Large intestine (tissue), 12 donors: ENCODE measurements at places on chromosomes 2 and 18.

GRCh38 chr2:180759631-180760030, 220.8 kb upstream of the UBE2E3 start:
- no peaks in the 10 kb centered on the region for H3K36me3 ChIP-seq

DNA sequence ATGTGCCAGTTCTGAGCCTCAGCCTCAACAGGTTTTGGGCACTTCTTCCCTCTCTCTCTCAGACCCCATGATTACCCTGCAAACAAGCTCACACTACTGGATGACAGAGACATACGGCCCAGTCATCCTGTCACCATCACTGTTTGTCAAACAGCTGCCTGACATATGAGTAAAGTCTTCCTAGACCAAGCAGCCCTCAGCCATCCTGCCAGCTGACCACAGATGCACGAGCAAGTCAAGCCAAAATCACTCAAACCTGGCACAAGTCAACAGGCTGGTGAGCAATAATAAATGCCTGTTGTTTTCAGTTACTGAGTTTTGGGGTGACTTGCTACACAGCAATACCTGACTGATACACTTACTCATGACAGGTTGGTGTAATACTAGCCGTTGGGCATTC, 75.5 kb upstream of the KLF7 start:
- H3K36me3 ChIP-seq, result no peaks in the 10 kb centered on the region
- H3K27ac ChIP-seq, result no peak overlapping the region
- H3K27me3 ChIP-seq, result peaks cover 4% of the 10 kb centered on the region

DNA sequence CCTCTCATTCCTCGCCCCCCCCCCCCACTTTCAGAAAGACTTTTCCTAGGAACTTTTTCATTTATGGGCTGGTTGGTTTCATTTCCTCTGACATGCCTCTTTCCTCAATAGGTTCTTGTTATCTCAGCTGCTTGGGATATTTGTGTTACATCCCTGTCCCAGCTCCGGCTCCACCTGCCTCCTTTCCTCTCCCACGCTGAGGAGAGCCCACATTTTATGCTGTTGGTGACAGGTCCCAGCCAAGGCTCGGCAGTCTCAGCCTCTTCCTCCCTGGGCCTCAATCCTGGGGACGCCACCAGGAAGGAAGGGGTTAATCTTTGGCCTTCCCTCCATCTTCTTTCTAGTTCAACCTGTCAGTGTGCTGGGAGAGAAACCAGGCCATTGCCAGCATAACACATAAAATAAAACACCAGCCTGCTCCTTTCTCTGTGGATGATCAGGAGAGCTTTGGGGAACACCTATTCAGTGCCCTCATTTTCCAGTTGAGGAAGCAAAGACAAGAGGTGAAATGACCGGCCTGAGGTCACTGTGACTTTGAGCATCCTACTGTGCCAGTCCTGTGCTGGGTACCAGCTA, 216.9 kb upstream of the TNP1 start:
- no peaks in the 10 kb centered on the region for H3K4me1 ChIP-seq
- no peak for DNase-seq
- no peak overlapping the region for H3K27ac ChIP-seq
- no peak overlapping the region for H3K4me3 ChIP-seq
- H3K36me3 ChIP-seq, result no peaks in the 10 kb centered on the region
- H3K27me3 ChIP-seq, result no peaks in the 10 kb centered on the region

DNA sequence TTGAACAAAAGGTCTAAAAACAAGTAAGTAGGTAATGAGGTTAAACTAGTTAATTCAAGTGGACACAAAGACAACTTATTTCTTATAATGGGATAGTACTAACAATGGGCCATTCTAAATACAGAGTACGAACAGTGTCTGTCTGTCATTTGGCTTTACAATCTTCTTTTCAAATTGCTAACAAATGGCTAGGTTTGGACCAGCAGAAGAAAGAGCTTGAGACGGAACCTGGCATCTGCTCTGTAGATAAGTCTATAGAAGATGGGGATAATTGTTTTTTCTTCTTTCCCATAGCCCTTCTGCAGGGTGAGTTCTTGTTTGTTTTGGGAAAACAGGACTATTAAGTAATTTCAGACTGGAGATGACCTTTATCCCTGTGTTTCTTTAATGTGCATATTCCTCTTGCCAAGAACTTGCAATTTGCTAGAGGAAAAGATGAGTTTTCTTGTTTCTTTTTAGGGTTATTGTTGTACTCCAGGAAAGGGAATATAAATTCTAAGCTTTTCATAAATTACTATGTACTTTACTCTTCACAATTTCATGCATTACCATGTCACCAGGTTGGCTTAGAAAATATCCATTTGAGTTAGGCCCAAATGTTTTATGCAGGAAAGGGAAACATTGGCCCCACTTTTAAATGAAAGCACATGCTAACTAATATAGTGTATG, 500.5 kb upstream of the SYT4 start:
- no peak overlapping the region for H3K27ac ChIP-seq
- no peak for DNase-seq
- H3K27me3 ChIP-seq, result no peaks in the 10 kb centered on the region
- no peaks in the 10 kb centered on the region for H3K4me1 ChIP-seq
- H3K36me3 ChIP-seq, result no peaks in the 10 kb centered on the region
- H3K4me3 ChIP-seq, result no peak overlapping the region

DNA sequence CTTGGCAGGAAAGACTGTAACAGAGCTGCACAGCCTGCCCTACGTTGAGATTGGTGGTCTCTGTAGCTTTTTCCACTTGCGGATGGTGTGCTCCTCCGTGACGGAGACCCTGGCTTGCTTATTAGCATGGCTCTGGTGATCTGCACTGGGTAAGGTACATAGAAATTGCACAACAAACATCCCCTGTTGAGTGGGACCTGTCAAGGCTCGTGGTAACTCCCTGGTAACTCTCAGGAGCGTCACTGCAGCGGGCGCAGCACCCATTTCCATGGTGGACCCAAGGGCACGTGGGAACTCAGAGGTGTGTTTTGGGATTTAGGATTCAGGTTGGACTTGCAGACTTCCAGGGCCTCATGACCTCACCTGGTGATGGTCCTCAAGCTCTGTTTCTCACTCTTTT, 1.1 kb downstream of the TRAF3IP1 start:
- H3K4me1 ChIP-seq, result peaks cover 5% of the 10 kb centered on the region
- H3K27me3 ChIP-seq, result no peaks in the 10 kb centered on the region
- H3K36me3 ChIP-seq, result peaks cover 15% of the 10 kb centered on the region
- no peak for DNase-seq
- no peak overlapping the region for H3K27ac ChIP-seq

GRCh38 chr2:98479959-98480524, 35.4 kb downstream of the INPP4A start:
- H3K4me1 ChIP-seq, result peaks cover 8% of the 10 kb centered on the region
- peak; percentile 32 for DNase-seq
- H3K4me3 ChIP-seq, result no peak overlapping the region
- no peak overlapping the region for H3K27ac ChIP-seq
- H3K27me3 ChIP-seq, result no peaks in the 10 kb centered on the region

GRCh38 chr2:54422072-54422581, 34.0 kb upstream of the SPTBN1 start:
- no peaks in the 10 kb centered on the region for H3K36me3 ChIP-seq
- H3K4me3 ChIP-seq, result no peak overlapping the region
- no peaks in the 10 kb centered on the region for H3K4me1 ChIP-seq

DNA sequence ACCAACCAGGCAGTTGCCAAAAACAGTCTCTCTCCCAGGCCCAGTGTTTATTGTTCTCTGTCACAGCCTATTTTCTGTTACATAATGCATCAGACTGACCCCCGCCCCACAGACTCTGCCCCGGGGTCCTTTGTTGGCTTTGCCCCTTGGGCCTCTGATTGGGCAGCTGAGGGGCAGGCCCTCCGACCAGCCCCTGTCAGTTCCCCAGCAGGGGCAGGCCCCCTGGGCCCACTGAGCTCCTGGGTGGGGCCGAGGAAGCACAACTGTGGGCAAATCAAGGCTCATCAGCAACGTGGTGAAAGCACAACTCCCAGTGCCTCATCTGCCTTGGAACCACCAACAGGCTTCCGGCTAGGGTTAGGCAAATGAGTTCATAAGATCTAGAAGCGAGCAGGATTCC, 160.1 kb upstream of the MYCN start:
- H3K4me3 ChIP-seq, result no peak overlapping the region
- peaks cover 13% of the 10 kb centered on the region for H3K27me3 ChIP-seq
- DNase-seq, result no peak
- peaks cover 14% of the 10 kb centered on the region for H3K4me1 ChIP-seq
- H3K27ac ChIP-seq, result no peak overlapping the region

- peak overlapping the region; percentile 91 for H3K27ac ChIP-seq
- H3K36me3 ChIP-seq, result no peaks in the 10 kb centered on the region
- peaks cover 78% of the 10 kb centered on the region for H3K4me1 ChIP-seq
- H3K27me3 ChIP-seq, result no peaks in the 10 kb centered on the region
- peak; percentile 78 for DNase-seq
Observed at GRCh38 chr2:9765611-9766531, 77.4 kb upstream of the TAF1B start.

- H3K27ac ChIP-seq, result no peak overlapping the region
- H3K4me1 ChIP-seq, result no peaks in the 10 kb centered on the region
- H3K36me3 ChIP-seq, result no peaks in the 10 kb centered on the region
- no peaks in the 10 kb centered on the region for H3K27me3 ChIP-seq
- no peak for DNase-seq
Observed at GRCh38 chr2:164368896-164369295, 252.4 kb downstream of the GRB14 start.

DNA sequence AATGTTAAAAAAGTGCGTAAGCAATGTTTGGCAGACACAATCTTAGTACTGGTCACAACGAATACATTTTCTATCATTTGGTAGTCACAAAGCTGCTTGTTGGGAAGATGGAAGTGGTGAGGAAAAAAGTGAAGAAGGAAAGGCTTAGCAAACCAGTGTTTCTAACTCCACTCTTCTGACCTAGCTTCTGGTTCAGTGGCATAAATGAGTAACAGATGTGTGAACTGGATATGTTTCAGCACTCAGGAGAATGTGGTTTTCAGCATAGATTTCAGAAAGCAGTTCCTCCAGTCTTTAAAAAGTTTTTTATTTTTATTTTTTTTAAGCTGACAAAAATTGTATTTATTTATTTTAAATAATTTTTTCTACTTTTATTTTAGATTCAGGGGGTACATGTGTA, 357.1 kb downstream of the CPS1 start:
- no peaks in the 10 kb centered on the region for H3K27me3 ChIP-seq
- H3K4me3 ChIP-seq, result no peak overlapping the region
- H3K36me3 ChIP-seq, result no peaks in the 10 kb centered on the region
- no peaks in the 10 kb centered on the region for H3K4me1 ChIP-seq
- H3K27ac ChIP-seq, result no peak overlapping the region

- DNase-seq, result peak; percentile 70
- H3K27me3 ChIP-seq, result no peaks in the 10 kb centered on the region
- H3K36me3 ChIP-seq, result no peaks in the 10 kb centered on the region
- peaks cover 15% of the 10 kb centered on the region for H3K4me1 ChIP-seq
- no peak overlapping the region for H3K4me3 ChIP-seq
- H3K27ac ChIP-seq, result peak overlapping the region; percentile 13
Observed at GRCh38 chr2:173970516-173970924, 5.3 kb upstream of the SP3 start.

DNA sequence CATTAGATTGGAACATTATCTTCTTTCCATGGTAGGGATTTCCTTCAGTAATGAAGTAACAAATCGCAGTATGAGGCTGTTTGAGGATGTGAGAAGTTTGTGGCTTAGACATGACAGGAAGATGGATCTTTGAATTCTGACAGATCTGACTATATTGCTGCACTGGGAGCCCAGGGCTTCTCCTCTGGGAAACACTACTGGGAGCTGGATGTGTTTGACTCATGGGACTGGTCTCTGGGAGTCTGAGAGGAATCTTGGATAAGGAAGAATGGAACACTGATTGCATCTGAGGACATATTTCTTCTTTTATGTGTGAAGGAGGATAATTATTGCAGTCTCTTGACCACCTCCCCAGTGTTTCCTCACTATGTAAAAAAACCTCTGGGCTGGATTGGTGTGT, 77.2 kb upstream of the ST6GAL2 start:
- H3K36me3 ChIP-seq, result no peaks in the 10 kb centered on the region
- no peak for DNase-seq
- no peaks in the 10 kb centered on the region for H3K27me3 ChIP-seq
- H3K27ac ChIP-seq, result no peak overlapping the region

DNA sequence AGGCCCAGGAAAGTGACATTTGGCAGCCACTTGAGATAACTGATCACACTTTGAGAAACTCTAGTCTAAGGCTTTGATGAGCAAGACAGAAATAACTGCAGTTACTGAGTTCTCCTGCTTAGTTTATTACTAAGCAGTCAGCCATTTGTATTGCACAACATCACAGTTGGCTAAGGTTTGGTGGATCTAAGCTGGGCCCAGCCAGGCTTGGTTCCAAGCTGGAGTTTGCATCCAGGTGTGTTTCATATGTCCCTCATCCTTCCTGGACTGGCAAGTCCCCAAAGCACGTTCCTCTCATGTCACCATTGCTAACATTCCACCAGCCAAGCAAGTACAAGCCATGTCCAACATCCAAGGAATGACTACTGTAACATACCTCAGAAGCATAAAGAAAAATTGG, 71.3 kb upstream of the ZNF532 start:
- H3K27ac ChIP-seq, result no peak overlapping the region
- no peaks in the 10 kb centered on the region for H3K36me3 ChIP-seq
- DNase-seq, result no peak
- H3K27me3 ChIP-seq, result no peaks in the 10 kb centered on the region
- peaks cover 8% of the 10 kb centered on the region for H3K4me1 ChIP-seq

DNA sequence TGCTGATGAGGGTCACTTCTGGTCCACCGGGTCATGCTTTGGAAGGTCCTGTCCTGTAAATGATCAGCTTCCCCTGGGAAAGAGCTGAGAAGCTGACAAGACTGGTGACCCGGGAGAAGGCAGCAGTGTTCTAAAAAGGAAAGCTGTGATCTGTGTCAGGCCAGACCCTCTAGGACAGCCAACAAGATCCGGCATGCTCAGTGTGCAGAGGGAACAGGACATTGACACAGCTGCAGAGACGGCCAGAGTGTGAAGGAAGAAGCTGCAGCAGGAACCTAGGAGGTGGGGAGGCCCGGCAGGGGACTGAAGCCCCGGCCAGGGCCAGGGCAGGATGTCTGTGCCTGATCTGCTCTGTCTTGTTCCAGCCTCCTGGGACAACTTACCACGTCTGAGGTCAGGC, 372.7 kb upstream of the ID2 start:
- no peak overlapping the region for H3K27ac ChIP-seq
- H3K4me3 ChIP-seq, result no peak overlapping the region
- H3K27me3 ChIP-seq, result no peaks in the 10 kb centered on the region
- peaks cover 18% of the 10 kb centered on the region for H3K4me1 ChIP-seq
- DNase-seq, result no peak
- no peaks in the 10 kb centered on the region for H3K36me3 ChIP-seq

DNA sequence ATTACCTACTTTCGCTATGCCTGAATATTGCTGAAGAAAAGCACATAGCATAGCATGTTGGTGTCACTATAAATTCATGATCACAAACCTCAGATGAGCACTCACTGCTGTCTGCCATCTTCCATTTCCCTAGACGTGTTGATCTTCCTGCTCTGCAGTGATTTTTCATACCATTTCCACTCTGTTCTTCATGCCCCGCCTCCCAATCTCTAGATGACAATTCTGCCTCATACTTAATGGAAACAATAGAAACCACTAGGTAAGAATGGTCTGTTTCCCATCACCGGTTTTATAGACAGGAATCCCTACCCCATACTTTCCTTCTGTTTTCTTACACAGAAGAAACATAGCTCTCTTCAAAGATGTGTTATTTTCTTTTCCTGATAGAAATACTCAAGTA, 63.8 kb downstream of the PIK3C3 start:
- H3K36me3 ChIP-seq, result peaks cover 24% of the 10 kb centered on the region
- H3K4me3 ChIP-seq, result no peak overlapping the region
- H3K4me1 ChIP-seq, result no peaks in the 10 kb centered on the region
- H3K27me3 ChIP-seq, result no peaks in the 10 kb centered on the region
- no peak for DNase-seq

GRCh38 chr2:146131785-146132184, 1611.9 kb upstream of the ZEB2 start:
- no peak overlapping the region for H3K4me3 ChIP-seq
- H3K4me1 ChIP-seq, result no peaks in the 10 kb centered on the region
- no peak for DNase-seq
- no peaks in the 10 kb centered on the region for H3K36me3 ChIP-seq
